ENCODE measurements at places on chromosomes 16 and 17.

DNA sequence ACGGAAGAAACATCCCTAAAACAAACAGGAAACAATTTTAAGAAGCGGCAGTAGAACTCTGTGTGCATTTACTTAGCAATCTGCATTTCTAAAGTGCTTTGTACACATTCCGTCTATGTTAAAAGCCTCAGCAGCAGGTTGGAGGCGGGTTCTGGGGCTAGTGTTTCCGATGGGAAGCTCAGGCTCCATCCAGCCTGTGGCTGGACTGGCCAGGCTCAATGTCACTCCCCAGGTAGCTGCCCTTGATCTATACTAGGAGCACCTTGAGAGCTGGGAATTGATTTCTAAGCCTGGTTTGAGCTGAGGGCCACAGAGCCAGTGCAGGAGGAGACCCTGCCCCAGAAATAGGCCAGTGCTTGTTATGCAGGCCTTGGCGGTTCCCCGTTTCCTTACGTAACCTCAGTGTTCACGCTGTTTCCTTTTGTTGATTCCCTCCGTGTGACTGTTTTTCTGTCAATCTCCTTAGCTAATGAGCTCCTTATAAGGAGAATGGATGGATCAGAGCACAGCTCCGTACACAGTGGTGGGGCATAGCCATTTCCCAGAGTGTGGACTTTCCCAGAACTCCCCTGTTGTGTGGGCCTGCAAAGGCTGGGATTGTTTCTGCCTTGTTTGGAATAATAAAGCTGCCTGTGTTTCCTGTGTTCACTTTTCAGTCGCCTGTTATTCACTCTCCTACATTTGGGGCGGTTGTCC, 21.4 kb downstream of the ADORA2B start:
- DNase-seq, result no peak

DNA sequence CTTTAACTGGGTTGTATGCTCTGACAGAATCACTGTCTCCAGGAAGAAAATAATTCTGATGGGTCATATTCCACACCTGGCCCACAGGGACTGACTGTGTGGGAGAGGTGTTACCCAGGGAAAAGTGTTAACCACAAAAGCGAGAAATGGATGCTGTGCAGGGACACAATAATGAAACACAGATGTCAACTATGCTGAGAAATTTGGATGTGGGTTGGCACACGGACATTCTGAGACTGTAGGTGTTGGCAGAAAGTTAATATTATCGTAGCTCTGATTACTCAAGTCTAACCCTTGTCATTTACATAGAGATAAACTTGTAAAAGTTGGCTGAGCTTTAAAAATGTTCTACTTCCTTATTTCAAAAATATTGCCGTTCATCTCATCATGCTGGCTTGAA, 19.6 kb downstream of the TMC5 start:
- DNase-seq, result no peak

DNA sequence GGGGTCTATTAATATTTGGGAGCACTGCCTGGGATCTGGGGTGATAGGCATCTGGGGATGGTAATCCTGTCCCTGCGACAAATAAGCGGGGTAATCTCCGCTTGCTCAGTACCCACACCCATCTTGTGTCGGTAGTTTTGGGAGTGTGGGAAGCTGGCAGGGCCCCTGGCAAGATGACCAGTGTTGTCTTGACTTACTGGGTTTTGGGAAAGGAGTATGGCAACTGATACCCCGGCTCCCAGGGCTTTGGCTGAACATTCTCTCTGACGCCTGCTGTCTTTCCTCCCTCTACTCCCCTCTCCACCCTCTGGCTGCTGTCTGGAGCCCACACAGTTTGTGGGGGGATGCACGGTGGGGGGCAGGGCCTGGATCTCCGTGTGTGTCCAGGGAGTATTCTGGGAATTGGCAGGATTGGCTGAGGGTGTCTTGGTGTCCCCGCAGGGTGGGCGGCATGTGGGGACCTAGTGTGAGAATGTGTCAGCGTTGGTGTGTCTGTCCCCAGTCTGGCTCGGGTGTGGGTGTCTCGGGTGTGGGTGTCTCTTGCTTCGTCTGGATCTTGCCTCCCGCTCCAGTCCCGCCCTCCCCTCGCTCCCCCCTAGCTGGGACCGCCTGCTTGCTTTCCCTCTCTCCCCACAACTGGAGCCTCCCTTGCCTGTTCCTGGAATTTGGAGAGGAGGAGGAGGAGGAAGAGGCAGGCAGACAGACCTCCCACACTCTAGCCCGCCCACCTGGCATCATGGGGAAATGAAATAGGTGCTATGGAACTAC, 12.0 kb downstream of the RARA start:
- DNase-seq, result peak; percentile 57

DNA sequence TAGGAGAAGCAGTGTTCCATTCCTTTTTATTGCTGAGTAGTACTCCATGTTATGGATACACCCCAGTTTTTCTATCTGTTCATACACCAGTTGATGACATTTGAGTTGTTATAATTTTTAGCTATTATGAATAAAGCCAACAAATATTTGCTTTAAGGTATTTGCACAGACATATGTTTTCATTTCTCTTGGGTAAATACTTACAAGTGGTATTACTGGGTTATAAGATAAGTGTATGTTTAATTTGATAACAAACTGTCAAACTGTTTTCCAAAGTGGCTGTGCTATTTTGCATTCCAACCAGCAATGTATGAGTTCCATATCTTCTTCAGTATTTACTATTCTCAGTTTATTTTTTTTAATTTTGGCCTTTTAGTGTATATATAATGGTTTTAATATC, 27.7 kb upstream of the GFOD2 start:
- no peak for DNase-seq

- DNase-seq, result no peak
Observed at GRCh38 chr17:41018541-41018940, 8.5 kb downstream of the KRTAP1-5 start.

- DNase-seq, result no peak
Observed at GRCh38 chr16:56983211-56983751, 6.1 kb upstream of the NLRC5 start.

DNA sequence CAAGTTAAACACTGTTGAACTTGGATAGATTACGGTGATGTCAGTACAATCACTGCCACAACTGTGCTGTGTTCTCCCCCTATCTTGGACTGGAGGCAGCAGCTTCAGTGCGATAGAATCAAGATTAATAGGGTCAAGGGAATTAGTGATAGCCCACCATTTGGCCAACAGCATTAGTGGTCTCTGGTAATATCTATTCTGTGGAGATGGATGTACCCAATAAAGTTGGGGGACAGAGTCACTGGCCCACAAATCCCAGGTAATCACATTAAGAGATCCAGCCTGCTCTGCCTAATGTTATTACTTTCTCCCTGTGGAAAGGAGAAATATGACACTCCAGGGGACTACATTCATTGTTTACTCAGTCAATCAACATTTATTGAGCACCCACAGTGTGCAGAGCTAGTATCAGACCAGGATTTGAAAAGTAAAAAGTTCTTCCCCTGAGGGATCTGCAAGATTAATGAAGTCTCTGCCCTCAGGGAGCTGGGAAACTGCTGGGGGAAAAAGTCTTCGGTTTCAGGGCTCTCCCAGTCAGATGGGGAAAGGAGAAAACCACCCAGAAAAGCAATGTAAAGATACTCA, 23.6 kb upstream of the ATP5MC1 start:
- DNase-seq, result no peak

DNA sequence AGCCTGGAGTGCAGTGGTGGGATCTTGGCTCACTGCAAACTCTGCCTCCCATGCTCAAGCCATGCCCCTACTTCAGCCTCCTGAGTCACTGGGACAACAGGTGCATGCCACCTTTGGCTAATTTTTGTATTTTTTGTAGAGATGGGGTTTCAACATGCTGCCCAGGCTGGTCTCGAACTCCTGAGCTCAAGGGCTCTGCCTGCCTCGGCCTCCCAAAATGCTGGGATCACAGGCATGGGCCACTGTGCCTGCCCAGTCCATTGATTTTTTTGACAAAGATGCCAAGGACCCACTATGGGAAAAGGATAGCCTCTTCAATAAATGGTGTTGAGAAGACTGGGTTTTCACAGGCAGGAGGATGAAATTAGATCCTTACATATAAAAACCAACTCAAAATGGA, 10.8 kb upstream of the ADCY7 start:
- DNase-seq, result no peak

DNA sequence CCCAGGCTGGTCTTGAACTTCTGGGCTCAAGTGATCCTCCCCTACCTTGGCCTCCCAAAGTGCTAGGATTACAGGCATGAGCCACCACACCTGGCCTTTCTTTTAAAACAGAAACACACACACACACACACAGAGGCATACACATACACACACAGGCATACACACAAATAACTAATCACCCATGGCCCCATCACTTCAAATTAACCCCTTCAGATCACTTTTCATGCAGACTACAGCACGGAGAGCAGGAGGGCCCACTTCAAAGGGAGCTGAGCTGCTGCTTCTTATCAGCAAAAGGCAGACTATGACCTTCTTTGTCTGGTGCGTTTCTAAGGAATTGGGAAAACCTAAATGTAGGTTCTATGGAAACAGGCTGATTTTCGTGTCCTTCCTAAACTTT, 1.9 kb downstream of the CLCN7 start:
- no peak for DNase-seq

DNA sequence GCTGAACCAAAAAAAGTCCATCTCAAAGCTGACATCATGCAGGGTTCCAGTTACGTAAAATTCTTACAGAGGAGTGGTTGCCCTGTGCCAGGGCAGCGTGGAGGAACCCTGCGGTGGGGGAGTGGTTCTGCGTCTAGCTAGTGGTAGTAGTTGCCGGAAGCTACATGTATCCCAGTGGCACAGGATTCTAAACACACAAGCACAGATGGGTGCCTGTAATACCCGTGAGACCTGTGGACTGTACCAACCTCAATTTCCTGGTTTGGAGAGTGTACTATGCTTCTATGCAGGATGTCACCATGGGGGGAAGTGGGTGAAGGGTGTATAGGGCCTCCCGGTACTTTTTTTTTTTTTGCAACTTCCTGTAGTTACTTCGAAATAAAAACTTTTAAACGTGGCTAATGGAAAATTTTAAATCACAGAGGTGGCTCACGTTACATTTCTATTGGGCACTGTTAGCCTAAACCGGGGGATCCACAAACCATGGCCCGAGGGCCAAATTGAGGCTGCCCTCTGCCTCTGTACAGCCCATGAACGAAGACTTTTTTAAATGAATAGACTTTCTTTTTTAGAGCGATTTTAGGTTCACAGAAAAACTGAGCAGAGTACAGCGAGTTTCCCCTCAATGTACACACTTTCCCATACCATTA, 38.5 kb downstream of the TBC1D16 start:
- peak; percentile 37 for DNase-seq

GRCh38 chr17:79797492-79798298, 818 bp upstream of the CBX8 start:
- DNase-seq, result no peak

GRCh38 chr16:82603784-82604411, 22.9 kb upstream of the CDH13 start:
- no peak for DNase-seq

DNA sequence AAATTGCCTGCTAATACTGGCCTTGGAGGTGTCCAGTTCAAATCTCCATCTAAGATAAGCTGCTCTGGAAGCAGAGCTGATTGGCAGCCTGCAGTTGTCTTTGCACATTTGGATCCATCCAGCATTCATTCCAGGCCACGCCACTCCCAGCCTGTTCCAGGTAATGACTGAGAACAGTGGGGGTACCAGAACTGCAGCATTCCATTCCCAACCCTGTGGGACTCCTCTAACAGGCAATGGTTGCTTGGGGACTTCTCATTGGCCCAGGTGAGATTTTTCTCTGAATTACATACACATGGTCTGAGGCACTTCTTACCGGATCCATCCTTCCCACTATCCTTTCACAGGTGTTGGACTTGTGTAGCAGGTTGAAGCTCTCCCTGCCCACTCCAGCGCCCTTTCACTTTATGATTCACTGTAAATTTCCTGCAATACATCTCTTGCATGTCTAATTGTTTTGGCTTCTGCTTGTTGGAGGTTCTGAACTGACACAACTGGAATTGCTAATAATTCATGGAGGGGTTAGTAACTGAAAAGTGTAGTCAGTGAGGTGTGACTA, 206.1 kb upstream of the ZFHX3 start:
- DNase-seq, result no peak

DNA sequence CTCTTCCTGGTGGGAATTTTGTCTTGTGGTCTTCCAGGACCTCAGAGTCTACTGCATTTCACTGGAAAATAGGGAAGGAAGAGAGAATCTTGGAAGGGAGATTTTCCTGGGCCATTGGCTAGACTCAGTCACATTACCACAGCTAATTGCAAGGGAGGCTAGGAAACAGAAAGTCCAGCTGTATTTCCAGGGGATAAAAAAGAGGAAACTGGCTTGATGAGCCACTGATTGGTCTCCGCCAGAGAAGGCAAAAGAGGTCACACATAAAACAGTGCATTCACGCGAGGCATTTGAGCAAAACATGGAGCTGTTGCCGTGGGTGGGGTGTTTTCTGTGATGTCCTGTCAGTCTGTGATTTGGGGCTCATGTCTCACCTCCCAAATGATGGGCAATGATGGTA, 345.3 kb downstream of the FOXL1 start:
- DNase-seq, result no peak

- DNase-seq, result no peak
Observed at GRCh38 chr17:77332981-77333685, 192.4 kb downstream of the SEC14L1 start.

- peak; percentile 63 for DNase-seq
Observed at GRCh38 chr16:19086322-19087199, 19.1 kb downstream of the COQ7 start.

All from stimulated activated CD4-positive, alpha-beta T cell treated with anti-CD3 and anti-CD28 coated beads, Interleukin-15, amount 100 ng/mL, for 1 hour (primary cell).